ENCODE measurements at places on chromosomes 2 and 18. TPM values are rescaled to one million over a fixed set of nuclear protein-coding genes. Genes with fewer than 3 reads are reported as not detected.

GRCh38 chr18:48835119-48835518 lies 115.6 kb downstream of the SMAD7 start:
- H3K27ac ChIP-seq = peak overlapping the region; percentile 89
- no peak for DNase-seq
- peaks cover 18% of the 10 kb centered on the region for H3K27me3 ChIP-seq
- peaks cover 85% of the 10 kb centered on the region for H3K4me1 ChIP-seq
- H3K36me3 ChIP-seq = peaks cover 29% of the 10 kb centered on the region

- no peak overlapping the region for H3K4me3 ChIP-seq
- no peak overlapping the region for H3K27ac ChIP-seq
- H3K4me1 ChIP-seq = no peaks in the 10 kb centered on the region
- H3K27me3 ChIP-seq = no peaks in the 10 kb centered on the region
- H3K36me3 ChIP-seq = peaks cover 7% of the 10 kb centered on the region
- no peak for DNase-seq
These were observed 106.7 kb upstream of the KLHL14 start for GRCh38 chr18:32879497-32879896.

GRCh38 chr2:126444512-126444911 lies 211.4 kb upstream of the GYPC start:
- H3K4me1 ChIP-seq = no peaks in the 10 kb centered on the region
- H3K27me3 ChIP-seq = no peaks in the 10 kb centered on the region
- no peak overlapping the region for H3K27ac ChIP-seq
- no peak overlapping the region for H3K4me3 ChIP-seq

DNA sequence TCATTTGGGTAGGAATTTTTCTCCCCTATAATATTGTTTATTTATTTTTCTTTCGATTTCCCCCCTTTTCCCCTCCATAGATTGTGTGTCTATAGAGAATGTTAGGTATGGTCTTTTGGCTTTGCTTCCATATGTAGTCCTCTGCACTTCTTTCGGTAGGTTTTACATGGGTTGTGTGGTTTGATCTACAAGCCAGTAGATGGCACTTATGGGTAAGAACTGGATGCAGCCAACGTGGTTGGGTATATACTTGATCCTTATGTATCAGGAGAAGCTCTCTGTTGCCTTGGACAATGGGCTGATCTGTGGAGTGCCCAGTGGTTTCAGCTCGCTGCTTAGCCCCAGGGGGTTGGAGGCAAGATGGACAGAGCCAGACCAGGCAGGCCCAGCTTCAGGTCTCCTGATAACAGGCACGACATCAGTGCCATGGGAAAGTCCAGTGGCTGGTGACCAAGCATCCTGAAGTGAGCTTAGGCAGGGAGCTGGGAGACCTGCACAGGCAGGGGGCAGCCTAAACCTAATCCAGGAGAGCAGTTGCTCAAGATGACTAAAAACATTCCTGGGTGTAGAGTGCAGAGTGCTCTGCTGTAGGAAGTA lies 488.3 kb downstream of the CCDC85A start:
- H3K36me3 ChIP-seq = peaks cover 28% of the 10 kb centered on the region

GRCh38 chr2:55718165-55719008 lies 24.7 kb upstream of the PNPT1 start:
- H3K36me3 ChIP-seq = no peaks in the 10 kb centered on the region
- no peak overlapping the region for H3K27ac ChIP-seq
- DNase-seq = peak; percentile 60
- H3K27me3 ChIP-seq = peaks cover 1% of the 10 kb centered on the region

GRCh38 chr2:20523799-20524187 lies 76.9 kb downstream of the RHOB start:
- no peak overlapping the region for H3K27ac ChIP-seq
- peaks cover 12% of the 10 kb centered on the region for H3K4me1 ChIP-seq
- H3K36me3 ChIP-seq = no peaks in the 10 kb centered on the region
- H3K4me3 ChIP-seq = no peak overlapping the region

GRCh38 chr2:126909366-126909765 lies 10.7 kb downstream of the TEX51 start:
- no peak for DNase-seq
- H3K4me3 ChIP-seq = no peak overlapping the region

PDCL3 gene
- total RNA-seq = 28.9 TPM

NETO1 gene
- total RNA-seq = not detected

Data from HFFc6 (cell line).